ENCODE measurements at places on chromosomes 4 and X.
A peak's percentile ranks its signal among the peaks of the same experiment; 100 is the strongest.

DNA sequence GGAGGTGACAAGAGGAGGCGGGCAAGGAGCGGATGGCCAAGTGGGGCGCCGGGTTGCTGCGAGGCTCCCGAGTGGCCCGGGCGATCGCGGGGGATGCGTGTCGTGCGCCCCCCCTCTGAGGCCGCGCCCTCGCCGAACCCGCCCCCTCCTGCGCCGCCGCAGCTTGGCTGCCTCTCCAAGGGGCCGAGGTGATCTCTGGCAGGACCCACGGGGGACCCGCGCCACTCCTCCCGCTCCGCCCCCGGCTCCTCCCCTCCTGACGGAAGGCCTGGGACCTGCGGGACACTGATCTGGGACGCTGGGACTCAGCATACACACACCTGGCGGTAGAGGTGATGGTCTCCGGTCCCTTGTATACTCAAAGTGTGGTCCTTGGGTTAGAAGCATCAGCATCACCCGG is 21.9 kb upstream of the FAM47C start:
- peak; percentile 1 for DNase-seq

DNA sequence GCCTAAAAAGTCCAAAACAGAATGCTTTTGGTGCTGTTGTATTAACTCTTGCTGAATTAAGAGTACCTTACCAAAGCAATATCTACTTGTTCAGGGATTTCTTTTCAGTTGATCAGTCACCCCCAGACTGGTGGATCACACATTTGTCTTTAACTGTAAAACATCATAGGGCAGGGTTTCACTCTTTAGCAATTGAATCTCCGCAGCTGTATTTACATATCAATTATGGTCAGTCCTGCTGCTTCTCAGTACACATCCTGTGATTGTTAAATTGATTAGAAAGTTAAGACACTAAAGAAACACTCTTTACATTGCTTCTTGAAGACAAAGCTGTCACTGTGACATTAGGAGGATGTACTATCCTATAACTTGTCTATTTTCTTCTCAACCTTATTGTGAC is 277.1 kb upstream of the ADGRL3 start:
- no peak for DNase-seq

GRCh38 chr4:184896868-184897715 is 71.3 kb upstream of the ACSL1 start:
- no peak for DNase-seq

DNA sequence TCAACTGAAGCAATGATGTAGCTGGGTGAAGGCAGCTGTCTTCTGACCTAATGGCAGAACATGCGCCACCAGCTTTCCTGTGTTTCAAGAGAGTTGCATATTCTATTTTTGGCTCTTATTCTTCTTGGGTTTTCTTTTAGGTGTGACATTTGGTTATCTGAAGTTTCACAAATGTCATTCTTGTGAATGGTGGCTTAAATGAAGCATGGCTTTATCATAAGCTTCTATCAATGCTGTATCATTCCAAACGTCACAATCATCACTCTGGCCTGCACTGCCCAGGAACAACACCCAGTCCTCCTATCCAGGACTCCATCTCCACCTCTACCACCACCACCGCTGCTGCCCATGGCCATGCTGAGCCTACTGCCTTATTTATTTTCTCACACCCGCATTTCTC is 69.7 kb upstream of the WWC2 start:
- no peak for DNase-seq

GRCh38 chr4:54571293-54572151 is 86.2 kb upstream of the KIT start:
- DNase-seq: no peak

GRCh38 chr4:183517194-183517593 is 12.3 kb downstream of the ING2 start:
- no peak for DNase-seq

GRCh38 chrX:136395271-136395670 is 92.5 kb upstream of the BRS3 start:
- no peak for DNase-seq

- no peak for DNase-seq
These were observed 51.4 kb downstream of the PTTG2 start for GRCh38 chr4:38011511-38012162.

- no peak for DNase-seq
These were observed 101.1 kb upstream of the TEX13D start for GRCh38 chrX:124231451-124231759.

DNA sequence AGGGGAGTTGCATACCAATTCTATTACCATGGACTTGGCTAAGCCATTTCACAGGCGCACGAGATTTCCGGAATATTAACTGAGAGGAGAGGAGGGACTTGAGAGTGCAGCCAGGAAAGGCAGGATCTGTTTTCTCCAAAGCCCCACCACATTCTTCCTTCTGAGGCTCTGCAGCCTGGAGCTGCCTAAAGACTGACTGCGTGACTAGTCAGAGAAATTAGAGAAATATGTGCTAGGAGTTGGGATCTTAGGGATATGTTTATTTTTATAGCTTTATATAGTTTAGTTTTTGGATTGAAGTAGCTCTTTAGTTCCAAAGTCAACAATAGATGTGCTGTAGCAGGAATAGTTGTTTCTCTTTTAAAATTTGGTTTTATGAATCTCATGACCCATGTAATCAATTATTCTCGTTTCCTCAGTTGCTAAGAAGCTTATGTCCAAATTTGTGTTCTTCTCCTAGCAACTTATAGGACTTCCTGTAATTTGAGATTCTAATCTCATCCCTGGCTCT is 300.1 kb upstream of the DDX53 start:
- no peak for DNase-seq

- no peak for DNase-seq
These were observed 257.2 kb downstream of the PDHA2 start for GRCh38 chr4:96097040-96097607.

DNA sequence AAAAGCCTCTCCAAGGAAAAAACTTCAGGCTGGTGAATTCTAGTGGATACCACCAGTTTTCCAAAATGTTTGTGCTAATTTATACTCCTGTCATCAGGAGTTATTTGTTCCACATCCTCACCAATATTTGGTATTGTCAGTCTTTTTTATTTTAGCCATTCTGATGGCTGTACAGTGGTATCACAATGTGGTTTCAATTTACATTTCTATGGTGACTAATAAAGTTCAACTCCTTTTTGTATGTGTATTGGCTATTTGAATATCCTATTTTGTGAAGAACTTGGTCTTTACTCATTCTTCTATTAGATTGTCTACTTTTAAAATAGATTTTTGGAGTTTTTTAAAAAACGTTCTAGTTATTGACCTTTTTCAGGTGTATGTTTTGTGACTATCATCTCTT is 33.0 kb upstream of the FRAS1 start:
- no peak for DNase-seq

DNA sequence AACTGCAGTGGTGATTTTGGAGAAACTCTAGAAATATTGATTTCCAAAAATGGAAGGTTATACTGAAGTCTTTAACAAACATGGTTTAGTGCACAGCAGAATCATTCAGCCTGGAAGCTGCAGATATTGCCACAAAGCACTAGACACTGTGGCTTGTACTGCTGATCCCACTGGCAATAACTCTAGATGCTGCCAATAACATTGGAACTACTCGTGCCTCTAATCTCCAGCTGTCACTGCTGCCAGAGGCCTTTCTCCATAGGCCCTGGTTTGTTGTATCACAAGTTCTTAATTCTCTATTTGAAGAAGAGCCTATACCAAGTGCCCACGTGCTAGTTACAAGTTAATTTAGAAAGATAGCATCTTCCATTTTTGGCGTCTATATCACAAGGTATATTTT is 19.3 kb downstream of the DMP1 start:
- DNase-seq: no peak

DNA sequence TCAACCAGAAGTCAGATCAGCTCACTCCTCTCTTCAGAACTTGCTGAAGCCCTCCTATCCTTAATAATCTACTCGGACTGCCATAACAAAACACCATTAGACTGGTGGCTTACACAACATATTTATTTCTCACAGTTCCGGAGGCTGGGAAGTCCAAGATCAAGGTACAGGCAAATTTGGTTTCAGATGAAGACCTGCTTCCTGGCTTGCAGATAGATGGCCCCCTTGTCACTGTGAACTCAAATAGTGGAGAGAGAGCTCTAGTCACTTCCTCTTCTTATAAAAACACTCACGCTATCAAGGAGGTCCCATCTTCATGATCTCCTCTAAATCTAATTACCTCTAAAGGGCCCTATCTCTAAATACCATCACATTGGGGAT is 125.1 kb downstream of the CAMK2D start:
- DNase-seq: no peak

DNA sequence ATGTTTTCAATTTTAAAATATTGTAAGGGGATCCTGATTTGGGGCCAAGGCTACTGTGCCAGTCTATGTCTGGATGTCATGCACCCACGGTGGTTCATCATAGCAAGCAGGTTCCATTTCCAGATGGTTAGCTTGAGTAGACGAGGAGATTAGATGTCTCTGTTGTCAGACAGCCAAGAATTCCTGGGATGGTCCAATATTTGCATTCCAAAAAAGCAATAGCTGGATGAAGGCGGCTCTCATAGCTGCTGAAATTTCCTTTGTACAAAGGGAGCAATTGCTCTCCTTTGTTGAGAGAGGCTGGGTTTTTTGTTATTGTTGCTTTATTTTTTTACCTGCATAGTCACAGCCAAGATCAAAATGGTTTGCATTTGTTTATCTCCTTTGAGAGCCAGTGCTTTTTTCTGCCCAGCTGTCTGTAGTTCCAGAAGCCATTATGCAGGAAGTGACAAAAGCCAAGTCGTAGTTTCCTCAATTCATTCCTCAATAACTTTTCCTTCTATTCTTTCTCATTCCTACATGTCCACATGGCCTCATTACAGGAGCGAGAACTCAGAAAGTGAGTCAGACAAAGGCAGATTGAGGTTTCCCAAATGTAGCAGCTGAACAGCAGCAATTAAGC is 107.9 kb downstream of the MMRN1 start:
- no peak for DNase-seq
